Pericardium fibroblast (primary cell): ENCODE measurements at places on chromosomes 7 and 10. TPM values are rescaled to one million over a fixed set of nuclear protein-coding genes. Genes with fewer than 3 reads are reported as not detected.

Gene TBX20
- total RNA-seq: 1.4 and 39.8 TPM in 2 replicates

Gene SFXN2
- total RNA-seq: 0.68 and 4.3 TPM in 2 replicates

Gene SYCE1
- 1.5 TPM in 1 of 2 replicates, not detected in the other for total RNA-seq

Gene MRPL32
- total RNA-seq: 42.1 and 62.0 TPM in 2 replicates

Gene NPY
- not detected in 2 replicates for total RNA-seq

Gene PLXDC2
- total RNA-seq: 10.6 and 14.6 TPM in 2 replicates

Gene TRIM73
- under 0.01 and 0.70 TPM in 2 replicates for total RNA-seq

Gene SMNDC1
- 3.3 and 6.4 TPM in 2 replicates for total RNA-seq
